ENCODE measurements at places on chromosomes 3 and 15.

GRCh38 chr3:148991219-148992026 is at the start of gene GYG1:
GYG1 (plus strand) TSS chr3:148991540; CDS start chr3:148991641, 101 bp downstream.
- peak; percentile 83 for DNase-seq

- DNase-seq = no peak
These were observed 36.7 kb downstream of the CTDSPL start for GRCh38 chr3:37898424-37898823.

DNA sequence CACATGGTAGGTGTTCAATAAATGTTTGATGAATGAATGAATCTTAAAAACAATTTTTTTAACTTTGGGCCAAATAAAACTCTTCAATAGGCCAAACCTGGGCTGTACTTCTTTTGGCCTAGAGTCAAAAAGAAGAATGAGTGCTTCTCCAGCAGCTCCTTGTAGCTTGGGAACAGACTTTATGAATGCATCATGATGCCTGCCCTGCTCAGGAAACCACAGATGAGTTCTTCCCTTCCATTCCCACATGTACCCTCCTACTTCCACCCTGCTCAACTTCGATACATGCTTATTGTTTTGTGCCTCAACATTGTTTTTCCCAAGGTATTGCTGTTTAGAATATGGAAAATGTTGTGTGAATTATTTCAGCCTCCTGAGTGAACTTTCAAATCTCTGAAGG is 87.0 kb downstream of the FILIP1L start:
- no peak for DNase-seq

DNA sequence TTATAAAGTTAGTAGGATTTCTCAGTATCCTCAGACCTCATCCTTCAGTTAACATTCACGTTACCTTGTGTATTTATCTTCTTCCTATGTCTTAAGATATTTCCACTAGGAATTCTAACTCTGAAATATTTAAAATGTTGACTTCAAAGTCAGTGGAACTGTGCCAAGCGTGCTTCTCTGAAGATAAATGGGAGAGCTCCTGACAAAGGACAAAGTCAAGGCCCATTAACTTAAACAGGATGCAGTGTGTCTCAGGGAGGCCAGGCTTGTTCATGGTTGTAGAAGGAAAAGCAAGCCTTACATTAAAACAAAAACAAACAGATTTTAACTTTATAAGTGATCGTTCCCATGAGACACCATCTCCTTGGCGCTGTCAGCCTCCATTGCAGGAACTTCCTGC is 41.5 kb downstream of the ABHD17C start:
- DNase-seq = no peak

DNA sequence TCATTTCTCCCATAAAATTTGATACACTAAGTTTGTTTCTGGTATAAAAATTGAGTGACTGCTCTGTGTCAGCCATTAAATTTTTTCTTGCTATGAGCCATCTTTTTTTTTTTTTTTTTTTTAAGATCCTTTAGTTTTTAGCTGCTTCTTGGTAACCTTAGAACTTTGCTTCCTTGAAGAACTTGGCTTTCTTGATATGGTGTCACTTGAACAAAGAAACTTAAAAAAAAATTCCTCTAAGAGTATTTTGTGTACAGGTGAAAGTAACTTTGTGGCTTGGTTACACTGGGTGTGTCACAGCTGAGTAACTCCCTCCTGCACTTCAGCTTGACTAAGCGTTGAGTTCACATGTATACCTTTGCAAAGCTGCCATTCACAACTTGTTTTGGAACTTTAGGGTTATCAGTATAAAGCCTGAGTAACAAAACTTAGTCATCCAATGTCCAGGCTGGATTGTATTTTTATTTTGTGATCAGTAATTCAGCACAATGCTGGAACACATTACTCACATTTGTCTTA is 6.5 kb downstream of the CHD2 start:
- no peak for DNase-seq

GRCh38 chr3:191369616-191370010 is 39.3 kb upstream of the UTS2B start:
- no peak for DNase-seq

DNA sequence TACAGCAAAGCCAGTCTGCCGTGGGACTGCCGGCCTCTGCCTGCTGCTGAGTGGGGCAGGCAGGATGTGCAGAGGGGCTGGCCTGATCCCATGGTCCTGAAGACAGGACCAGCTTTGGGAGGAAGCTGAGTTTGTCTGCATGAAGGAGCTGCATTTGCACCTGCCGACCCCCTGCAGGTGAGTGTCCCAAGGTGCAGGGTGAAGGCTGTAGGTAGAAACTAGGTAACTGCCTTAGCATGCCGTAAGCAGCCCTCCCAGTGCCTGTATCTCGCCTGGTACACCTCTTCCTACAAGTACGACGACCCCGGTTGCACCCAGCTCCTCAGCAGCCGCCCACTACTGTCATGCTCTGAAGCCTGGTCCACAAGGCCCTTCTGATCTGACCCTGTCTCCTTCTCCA is 34.9 kb downstream of the AMOTL2 start:
- no peak for DNase-seq

DNA sequence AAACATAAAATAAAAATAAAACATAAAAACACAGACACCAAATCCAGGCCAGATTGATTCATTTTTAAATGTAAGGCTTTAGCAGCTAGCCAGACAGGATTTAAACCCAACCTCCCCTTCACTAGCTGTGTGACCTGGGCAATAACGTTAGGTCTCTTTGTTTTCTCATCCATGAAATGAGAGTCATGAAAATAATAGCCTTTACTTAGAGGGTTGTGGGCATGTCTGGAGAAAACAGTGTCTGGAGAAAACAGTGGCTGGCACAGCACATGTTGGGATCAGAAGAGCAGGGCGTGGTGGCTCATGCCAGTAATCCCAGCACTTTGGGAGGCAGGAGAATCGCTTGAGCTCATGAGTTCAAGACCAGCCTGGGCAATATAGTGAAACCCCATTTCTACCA is 1.9 kb upstream of the DPPA4 start:
- DNase-seq = no peak

DNA sequence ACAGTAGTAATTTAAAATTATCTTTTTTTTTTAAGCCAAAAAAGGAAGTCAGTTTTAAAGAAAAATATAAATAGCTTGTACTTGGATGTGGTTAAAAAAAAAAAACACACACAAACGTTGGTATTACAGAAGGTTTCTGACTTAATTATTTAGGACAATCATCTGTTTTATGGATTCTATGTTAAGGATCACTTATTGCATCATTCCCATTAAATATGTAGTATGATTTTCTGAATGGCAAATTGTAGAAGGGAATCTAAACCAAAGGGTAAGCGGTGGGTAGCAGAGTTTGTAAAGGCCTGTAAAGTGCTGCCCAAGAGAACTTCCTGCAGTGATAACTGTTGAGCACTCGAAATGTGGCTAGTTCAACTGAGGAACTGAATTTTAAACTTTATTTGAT is 8.0 kb downstream of the SENP2 start:
- DNase-seq = no peak

GRCh38 chr15:67174864-67175573 is 79.4 kb downstream of the AAGAB start:
- DNase-seq = no peak

DNA sequence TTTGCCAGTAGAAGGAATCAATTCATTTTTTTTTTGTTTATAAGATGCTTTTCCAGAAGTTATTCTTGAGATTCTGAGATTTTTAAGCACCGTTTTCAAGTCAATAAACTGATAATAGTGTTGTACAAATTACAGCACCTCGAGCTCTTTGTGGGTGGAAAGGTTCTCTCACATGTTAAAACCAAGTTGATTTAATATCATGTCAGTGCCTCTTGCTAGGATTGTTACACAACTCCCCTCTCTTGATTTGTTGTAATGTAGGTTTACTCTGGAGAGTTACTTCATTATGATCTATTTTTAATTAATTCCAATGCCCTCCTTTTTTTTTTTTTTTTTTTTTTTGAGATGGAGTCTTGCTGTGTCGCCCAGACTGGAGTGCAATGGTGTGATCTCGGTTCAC is 25.8 kb upstream of the UBXN7 start:
- no peak for DNase-seq

- no peak for DNase-seq
These were observed 99.1 kb downstream of the MESD start for GRCh38 chr15:80890341-80891005.

DNA sequence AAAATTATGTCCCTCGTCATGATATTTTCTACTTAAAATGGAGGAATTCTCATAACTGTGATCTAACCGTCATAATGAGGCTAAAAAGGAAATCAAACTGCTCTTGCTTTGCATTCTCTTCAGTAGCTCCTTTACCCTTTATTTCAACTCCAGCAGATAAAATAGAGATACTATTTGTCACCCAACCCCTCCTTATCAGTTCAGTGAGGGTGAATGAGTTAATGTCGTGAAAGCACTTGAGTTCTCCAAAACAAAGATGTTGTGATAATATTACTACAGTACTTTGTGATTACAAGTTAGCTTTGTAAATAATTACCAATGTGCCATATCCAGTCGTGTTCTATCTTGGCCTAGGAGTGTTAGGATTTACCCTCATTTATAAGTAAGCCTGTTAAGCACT is 63.4 kb upstream of the ANKRD28 start:
- DNase-seq = peak; percentile 3

- no peak for DNase-seq
These were observed 32.7 kb downstream of the GLDN start for GRCh38 chr15:51374131-51374530.

- DNase-seq = no peak
These were observed 129.6 kb downstream of the ADAMTS17 start for GRCh38 chr15:100211855-100212850.

GRCh38 chr3:6807967-6808588 is 52.8 kb upstream of the GRM7 start:
- no peak for DNase-seq

DNA sequence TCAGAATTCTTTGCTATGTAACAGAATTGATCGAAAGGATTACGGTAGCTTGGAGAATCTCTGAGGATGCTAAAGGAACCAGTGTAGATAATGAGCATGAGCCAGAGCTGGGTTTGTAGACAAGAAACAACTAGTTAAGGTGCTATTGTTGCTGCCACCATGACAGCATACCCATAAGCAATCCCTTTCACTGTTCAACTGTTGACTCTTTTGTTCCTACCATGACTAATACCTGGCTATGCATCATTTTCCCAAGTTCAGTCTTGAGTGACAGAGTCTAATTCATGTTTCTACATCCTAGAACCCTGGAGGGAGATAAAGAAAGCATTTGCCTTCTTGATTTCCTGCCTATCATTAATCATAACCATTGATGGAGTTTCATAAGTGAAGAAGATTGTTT is 600.3 kb downstream of the OTOL1 start:
- no peak for DNase-seq

DNA sequence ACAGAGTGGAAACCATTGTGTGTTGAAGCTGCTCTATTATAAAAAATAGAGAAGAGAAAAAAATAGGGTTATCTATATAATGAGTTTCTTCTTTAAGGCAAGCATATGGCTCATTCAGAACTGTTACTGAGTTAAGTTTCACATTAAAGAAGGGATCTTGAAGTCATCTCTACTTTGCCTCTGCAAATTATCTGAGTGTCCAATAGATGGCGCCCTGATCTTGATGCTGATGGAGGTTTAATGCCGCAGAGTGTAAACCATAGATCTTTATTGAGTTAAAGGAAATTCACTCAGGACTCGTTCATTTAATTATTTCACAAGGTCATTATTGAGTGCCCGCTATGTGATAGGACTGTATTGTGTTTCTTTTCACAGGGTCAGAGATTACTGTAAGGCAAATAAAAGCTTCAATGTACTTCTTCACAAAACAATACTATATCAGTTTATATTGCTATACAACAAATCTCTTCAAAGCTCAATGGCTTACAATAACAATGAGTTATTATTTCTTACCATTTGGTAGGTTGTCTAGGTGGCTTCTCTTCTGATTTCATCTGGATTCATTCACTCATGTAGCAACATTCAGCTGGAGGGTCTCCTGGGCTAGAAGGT is 171.4 kb downstream of the NSUN3 start:
- peak; percentile 36 for DNase-seq

- DNase-seq = no peak
These were observed 15.6 kb upstream of the RAF1 start for GRCh38 chr3:12679468-12679867.

- no peak for DNase-seq
These were observed 19.0 kb downstream of the MYO5A start for GRCh38 chr15:52509500-52510245.

DNA sequence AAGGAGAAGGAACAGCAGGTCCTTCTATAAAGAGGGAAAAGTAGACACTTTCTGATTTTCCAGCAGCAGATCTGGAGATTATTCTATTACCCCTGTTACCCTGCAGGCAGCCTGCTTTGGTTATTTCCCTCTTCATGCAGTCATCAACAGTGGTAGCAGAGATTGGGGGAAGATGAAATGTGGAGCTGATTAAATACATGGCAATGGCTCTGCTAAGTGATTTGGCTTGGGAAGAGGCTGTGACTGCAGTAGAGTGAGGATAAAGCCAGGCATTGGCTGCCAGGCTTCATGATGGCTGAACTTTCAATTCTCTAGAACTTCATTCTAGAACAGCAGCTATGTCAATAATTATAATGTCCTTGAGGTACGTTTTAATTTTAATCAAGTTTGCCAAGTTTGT is 29.1 kb downstream of the PTX3 start:
- no peak for DNase-seq

- DNase-seq = no peak
These were observed 744.9 kb upstream of the ARRDC4 start for GRCh38 chr15:97215629-97216028.

- DNase-seq = no peak
These were observed 64.3 kb upstream of the LRRN1 start for GRCh38 chr3:3734881-3735280.

GRCh38 chr15:72116731-72117485 is 1.0 kb downstream of the MYO9A start:
- DNase-seq = no peak

- DNase-seq = no peak
These were observed 475.4 kb upstream of the CNTN3 start for GRCh38 chr3:75089841-75090240.

GRCh38 chr3:185744997-185745843 is 79.6 kb downstream of the IGF2BP2 start:
- DNase-seq = peak; percentile 92

DNA sequence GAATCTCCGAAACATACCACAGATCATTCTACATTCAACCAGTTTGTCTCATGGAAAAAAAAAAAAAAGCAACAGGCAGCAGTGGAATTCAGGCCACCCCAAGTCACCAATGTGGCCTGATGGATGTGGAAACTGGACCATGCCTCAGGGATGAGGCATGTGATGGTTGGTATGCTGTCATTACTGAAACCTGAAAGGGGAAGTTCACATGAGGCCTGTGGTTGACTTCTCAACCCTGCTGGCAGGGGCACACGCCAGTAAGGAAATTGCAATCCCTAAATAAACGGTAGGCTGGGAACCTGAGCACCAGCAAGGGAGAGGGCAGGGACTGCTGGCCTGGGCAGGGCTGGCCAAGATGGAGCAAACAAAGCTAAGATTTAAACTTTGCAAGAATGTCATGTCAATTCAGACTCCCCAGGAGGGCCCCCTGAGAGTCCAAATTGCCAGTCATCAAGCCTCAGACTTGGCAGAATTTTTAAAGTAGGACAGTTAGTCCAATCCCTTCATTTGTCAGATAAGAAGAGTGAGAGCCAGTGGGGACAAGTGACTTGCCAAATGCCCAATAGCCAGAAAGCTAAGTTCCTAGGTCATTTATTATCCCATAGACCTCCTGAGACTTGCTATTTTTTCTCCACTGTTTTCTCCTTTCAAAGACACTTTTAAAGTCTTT is 310.4 kb downstream of the ERC2 start:
- DNase-seq = peak; percentile 68

Data from KBM-7 (cell line).